ENCODE measurements at places on chromosomes 5 and 9.

DNA sequence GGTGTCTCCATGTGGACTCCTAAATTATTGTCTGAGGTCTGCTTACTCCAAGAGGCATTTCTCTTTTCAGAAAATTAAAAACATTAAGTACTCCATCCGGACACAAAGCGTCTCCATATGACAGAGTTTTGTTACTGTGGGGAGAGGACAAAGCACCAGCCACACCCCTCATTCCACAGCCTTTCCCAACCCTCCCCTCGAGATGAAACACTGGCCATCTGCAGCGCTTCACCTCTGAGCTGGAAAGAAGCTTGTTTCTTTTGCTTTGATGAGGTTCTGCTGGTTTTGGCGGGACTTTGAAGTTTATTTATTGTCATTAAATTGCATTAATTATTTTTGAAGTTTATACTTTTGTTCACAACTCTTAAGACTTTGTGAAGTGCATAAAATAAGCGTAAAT is 27.6 kb upstream of the NKD2 start:
- DNase-seq = no peak

DNA sequence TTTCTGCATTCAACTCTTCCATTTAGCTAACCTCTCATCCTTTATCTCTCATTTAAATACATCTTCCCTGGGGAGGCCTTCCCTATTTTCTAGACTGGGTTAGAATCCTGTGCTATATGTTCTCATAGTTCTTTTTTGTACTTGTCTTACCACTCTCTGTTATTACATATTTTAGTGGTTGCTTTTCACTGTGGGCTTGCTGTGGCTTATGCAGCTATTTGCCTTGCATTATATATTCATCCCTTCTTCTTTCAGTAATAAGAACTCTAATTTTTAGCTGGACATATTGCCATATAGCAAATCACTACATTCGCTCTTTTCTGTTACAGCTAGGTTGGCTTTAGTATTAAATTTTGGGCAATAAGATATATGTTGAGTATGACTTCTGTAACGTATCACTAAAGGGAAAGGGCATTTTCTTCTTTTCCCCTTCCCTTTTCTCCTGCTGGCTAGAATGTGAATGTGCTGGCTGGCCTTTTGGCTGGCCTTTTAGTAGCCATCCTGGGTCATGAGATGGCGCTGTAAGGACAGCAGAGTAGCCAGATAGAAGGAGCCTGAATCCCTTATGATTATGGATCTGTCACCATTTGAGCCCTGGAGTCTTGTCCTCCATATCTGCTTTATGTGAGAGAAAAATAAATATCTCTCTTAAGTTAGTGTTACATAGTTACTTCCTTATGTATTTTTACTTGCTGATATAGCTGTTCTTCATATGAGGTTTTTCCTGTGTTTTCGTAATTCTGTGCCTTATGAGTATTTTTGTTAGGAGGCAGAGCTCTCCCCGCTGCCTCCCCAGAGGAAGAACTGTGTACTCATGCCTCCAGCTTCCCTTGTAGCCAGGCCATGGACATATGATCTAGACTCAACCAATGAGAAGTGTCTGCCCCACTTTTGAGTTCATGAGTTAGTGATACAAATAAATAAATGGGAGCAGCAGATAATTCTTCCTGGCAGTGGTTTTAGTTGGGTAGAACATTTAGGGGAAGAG is 65.8 kb downstream of the NDUFAF2 start:
- no peak for DNase-seq

- DNase-seq = no peak
Observed at GRCh38 chr5:115496936-115497576, 47.5 kb downstream of the FEM1C start.

DNA sequence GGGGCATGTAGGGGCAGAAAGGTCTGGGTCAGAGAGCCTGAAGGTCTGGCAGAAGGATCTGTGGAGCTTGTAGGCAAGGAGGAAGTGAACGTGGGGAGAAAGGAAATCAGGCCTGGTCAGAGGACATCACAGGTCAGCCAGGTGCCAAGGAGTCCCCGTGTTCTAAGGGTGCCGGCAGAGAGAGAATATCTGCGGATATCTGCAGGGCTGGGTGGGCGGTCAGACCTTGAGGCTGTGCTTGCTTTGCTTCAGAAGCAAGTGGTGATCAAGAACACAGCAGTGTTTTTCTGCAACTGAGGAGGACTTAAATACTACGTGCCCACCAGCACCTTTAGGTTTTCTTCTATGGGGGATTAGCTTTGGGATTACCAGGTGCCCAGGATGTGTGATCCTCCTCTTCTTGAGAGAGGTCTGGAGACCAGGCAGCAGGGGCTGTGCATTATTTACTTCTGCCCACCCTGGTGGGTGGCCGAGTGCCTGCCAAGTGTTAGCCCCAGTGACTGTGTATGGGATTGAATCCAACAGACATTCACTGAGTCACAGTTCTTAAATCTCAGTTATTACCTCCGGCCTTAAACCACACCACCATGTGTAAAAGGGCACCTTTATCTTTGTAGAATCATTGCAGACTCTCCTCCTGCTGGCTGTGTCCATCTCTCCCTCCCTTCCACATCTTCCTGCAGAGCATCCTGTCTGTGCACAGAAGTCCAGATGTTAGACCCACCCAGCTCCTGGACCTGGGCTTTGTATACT is 12.5 kb upstream of the SHB start:
- no peak for DNase-seq

GRCh38 chr5:36735891-36736290 is 129.5 kb downstream of the SLC1A3 start:
- no peak for DNase-seq

GRCh38 chr9:24398466-24398865 is 147.2 kb downstream of the IZUMO3 start:
- DNase-seq = no peak

Measured in central memory CD8-positive, alpha-beta T cell (primary cell).